Urothelium cell line (cell line): ENCODE measurements at places on chromosomes 3 and 15.

GRCh38 chr15:69004011-69004410 is 10.5 kb upstream of the NOX5 start:
- no peak for DNase-seq

DNA sequence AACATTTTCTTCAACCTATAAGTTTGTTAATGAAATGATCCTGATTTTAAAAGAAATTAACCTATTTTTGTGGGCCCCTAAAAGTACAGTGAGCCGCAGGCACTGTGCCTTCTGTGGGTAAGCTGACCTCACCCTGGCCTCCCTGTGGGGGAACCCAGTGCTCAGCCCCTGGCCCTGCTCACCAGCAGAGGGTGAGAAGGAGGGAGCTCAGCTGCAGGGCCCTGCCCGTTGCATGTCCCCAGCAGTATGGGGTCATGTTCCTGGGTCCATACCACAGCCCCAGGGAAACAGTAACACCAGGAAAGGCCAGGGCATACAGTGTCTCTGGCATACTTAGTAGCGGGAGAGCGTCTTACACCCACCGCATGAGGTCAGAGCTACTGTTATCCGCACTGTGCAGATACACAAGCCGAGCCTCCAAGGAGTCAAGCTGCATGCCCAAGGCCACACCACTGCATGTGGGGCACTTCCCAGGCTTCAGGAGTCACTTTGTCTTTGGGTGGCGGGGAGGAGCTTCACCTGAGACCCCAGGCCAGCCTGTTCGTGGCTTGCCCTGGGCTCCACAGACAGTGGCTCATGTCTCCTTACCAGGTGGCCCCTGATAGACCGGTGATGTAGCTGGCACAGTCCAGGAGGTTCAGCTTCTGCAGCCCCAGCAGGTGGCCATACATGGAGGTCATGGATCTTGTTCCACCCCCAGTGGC is 22.6 kb upstream of the EHD4 start:
- DNase-seq: no peak

GRCh38 chr15:85710340-85710842 is 84.3 kb downstream of the KLHL25 start:
- DNase-seq: no peak

- DNase-seq: no peak
These were observed 22.2 kb downstream of the SCN11A start for GRCh38 chr3:39029556-39029955.

GRCh38 chr3:20669184-20669583 is 483.2 kb upstream of the SGO1 start:
- no peak for DNase-seq

- DNase-seq: no peak
These were observed 387.4 kb upstream of the C2CD4B start for GRCh38 chr15:62552444-62552843.

GRCh38 chr3:129446926-129447325 is 6.9 kb downstream of the IFT122 start:
- DNase-seq: no peak

GRCh38 chr3:53144446-53144845 is 14.2 kb upstream of the RFT1 start:
- no peak for DNase-seq

GRCh38 chr3:135199137-135199536 is 404.1 kb downstream of the EPHB1 start:
- DNase-seq: no peak

DNA sequence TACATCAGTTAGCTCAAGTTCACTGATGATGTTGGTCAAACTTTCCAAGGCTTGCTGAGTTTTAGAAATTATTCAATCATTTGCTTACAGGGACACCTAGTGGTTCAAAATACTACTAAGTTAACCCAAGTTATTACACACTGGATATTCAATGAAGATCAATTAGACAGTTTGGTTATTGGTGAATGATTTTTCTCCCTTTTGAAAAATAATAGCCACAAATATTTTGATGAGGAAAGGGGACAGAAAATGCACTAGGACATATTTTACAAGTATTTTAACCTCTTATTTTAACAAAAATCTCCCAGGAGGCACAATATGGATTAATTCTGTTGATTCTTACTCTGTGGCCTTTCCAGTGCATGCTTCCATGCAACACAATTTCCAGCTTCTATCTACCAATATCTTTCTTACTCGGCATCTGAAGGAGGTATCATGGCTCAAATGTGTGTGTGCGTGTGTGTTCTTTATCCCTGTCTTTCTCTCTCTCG is 20.1 kb upstream of the GOLGA6L2 start:
- DNase-seq: peak; percentile 36

- peak; percentile 64 for DNase-seq
These were observed 38.7 kb downstream of the HSPBAP1 start for GRCh38 chr3:122754929-122755328.

DNA sequence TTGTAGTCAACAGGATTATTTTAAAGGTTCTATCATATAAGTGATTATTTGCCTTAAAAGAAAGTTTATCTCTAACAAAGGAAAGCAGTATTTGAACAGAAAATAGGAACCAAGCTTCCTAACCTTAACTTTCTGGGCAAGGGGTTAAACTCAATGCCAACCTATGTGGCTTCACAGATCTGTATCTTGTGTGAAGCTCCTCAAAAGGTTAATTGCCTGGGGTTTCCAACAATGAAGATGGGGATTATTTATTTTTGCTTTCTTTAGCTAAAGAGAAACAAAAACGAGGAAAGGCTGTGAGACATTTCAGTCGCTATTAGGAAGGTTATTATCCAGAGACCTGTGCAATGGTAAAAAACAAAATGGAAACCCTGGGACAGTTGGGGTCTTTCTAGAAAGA is 1.1 kb upstream of the WDR82 start:
- no peak for DNase-seq

DNA sequence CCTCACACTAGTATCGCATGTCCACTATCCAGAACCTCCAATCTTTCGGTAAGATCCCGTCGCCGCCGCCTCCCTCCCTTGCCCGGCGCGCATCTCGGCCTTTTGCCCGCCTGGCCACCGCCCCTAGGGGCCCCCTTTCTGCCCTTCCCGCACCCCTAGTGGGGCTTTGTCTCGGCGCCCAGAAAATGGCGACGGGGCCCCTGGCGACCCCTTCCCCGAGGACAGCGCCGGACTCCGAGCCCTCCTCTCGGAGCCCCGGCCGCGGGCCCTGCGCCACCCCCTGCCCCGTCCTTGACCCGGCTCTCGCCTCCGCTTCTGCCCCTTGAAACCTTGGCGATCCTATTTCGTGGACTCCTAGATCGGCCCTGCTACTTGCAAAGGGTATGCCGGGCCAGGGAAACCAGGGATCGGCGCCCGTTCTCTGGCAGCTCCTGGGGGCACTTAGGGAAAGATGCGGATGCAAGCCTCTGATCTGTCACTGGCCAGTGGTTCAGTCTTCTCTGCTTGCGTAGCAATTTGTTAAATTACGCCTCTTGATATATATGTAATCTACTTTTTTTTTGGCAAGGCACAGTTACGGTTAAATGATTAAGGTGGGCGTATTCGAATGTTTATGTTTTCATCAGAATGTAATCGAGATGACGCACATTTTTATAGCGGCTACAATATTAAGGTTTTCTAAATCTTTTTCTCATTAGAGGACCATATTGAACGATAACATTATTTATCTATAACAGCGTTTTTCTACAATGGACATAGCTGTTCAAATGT is 603 bp downstream of the EIF1B start:
- DNase-seq: peak; percentile 39

DNA sequence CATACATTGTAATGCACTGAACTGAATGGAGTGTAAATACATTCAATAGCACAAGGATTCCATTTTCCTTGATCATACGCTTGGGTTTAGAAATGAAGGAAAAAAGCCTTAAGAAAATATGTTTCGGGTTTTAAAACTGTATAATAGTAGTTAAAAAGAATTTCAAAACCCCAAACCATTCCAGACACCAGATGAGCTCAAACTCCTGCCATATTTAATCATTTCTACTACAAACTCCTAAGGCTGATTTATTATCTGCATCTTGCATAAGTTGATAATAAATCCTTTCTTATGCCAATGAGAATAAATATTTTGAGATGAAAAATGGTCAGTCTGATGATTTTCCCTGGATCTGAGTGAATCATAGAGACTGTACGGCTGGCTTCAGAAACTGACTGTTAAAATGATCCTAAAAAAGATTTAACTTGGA is 51.0 kb downstream of the NR1D2 start:
- DNase-seq: no peak

DNA sequence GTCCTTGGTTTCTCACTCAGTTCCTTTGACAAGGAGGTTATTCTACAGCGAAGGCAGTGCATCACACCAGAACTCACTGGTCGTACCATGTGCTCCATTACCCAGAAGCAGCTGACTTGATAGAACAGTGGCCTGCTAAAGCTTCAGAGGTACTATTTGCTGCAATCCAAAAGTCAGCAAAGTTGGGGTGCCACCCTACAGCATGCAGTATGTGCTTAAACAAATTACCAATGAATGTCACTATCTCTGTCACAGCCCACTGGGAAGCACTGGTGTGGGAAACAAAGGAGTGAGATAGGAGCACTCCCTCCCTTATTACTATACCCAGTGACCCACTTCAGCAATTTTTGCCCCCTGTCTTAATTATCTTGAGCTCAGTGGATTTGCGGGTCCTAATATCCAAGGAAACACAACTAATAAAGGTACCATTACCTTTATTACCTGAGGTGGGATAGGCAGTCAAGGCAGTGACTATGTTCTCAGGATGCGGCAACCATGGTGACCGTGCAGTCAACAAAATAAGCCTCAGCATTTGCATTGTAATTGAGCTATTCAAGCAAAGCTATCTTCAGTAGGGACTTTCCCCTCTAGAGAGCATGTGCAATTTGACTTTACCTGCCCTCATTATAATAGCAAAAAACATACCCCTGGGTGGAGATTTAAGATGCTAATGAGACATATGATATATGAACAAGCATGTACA is 199.4 kb downstream of the OCA2 start:
- no peak for DNase-seq

GRCh38 chr15:46213551-46213950 is 578.7 kb downstream of the SQOR start:
- no peak for DNase-seq

DNA sequence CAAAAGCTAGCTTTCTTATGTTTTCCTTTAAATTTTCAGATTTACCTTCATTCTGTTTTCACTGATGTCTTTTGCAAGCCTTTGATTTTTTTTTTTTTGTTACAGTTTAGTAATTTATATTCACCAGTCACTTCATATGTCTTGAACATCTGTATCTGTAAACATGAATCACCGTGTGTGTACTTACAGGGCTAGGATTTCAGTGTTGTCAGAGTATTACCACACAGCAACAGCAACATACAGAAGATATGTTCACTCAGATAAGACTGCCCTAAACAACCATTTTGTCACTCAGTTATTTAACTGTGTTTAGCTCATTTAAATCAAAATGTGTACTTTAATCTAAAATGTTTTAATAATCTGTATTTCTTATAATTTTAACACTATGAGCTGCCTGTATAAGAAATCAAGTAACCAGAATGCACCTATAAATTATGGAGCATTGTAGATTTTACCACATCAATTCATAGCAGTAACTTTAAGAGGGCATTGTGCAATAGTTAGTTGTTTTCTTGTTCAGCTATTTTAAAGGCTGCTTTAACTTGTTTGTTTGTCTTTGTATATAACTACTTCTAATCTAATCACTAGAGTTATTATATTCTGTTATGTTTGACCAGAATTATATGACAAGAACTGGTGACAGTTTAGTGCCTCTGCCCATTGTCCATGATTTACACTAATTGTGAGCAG is 50.4 kb downstream of the GHSR start:
- DNase-seq: no peak

GRCh38 chr15:72838311-72838731 is 54.8 kb upstream of the ADPGK start:
- no peak for DNase-seq

DNA sequence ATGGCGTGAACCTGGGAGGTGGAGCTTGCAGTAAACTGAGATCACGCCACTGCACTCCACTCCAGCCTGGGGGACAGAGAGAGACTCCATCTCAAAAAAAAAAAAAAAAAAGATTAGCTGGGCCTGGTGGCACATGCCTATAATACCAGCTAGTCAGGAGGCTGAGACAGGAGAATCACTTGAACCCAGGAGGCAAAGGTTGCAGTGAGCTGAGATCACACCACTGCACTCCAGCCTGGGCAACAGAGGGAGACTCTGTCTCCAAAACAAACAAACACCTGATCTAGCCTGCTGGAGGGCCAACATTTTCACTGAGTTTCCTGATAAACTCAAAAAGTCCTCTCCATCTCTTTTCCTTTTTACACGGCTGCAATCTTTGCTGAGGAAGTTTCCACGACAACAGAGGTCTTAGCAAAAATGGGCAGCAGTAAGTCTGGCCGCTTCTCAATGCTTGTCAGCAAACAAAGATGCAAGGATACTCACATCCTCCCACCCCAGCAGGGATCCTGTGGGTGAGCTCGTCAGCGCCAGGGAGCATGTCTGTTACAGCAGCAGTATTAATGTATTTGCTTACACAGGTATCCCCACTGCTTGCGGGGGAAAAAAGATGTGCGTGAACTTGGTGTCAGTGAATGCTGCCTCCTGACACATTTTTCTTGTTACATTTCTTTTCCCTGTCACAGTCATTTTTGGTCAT is 21.0 kb upstream of the CCDC174 start:
- DNase-seq: no peak

- no peak for DNase-seq
These were observed 29.0 kb upstream of the OSBPL11 start for GRCh38 chr3:125624341-125624740.
